Renal pelvis (tissue), 12 donors: ENCODE measurements at places on chromosomes 7 and 10. TPM values are rescaled to one million over a fixed set of nuclear protein-coding genes. Genes with fewer than 3 reads are reported as not detected.

DNA sequence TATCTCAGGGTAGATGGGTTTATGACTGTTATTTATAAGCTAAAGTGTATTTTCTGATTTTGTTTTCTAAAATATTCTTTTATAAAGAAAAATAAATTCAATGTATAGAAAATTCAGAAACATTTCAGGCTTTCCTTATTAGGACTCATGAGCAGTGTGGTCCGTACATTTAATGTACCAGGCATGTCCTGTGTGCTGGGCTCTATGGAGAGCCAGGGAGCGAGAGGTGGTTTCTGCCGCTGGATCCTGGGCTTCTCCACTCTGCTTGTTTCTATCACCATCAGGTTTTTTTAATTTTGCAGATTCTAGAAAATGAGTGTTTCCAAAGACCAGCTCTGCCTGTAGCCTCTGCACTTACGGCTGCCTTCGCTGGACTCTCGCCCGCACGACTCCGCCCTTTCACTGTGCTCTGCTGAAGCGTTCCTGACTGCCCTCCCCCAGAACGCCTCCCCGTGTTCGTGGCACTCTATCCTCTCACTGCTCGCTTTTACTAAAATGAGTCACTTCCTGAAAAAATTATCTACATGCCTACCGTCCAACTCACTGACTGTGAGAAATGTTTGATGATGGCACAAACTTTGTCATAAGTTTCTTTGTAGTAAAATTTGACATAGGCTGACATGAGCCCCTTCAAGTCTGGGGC is 188.5 kb downstream of the ZMYND11 start:
- DNase-seq, result no peak

Gene TMEM213
- polyA plus RNA-seq, result 45.9 TPM

DNA sequence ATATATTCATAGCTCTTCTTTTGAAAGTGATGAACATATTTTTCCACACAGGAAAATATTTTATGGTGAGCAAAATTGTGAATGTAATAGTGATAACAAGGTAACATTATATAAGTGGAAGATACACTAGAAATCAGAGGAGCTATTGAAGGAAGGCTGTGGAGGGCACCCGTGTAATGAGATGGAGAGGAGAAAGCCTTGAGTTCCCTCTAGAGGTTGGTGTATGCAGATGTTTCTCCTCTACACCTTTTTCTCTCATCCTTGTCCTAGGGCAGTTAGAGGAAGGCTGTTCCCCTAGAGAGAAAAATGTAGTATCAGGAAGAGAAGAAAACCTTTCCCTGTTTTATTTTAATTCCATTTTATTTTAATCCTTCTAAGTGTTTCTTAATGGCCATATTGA is 54.6 kb upstream of the NRG3 start:
- peak; percentile 17 for DNase-seq

Gene TMEM178B
- 0.34 TPM for polyA plus RNA-seq

DNA sequence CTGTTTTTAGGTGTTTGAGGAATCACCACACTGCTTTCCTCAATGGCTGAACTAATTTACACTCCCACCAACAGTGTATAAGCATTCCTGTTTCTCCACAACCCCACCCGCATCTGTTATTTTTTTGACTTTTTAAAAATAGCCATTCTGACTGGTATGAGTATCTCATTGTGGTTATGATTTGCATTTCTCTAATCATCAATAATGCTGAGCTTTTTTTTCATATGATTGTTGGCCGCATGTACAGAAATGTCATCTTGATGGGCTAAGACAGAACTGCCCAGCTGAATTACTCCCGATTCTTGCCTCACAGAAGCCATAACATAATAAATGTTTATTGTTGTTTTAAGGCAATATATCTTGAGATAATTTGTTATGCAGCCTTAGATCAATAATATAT is 93.1 kb upstream of the DKK1 start:
- no peak for DNase-seq

Gene GARIN1A
- 5.7 TPM for polyA plus RNA-seq

- DNase-seq, result peak; percentile 46
Observed at GRCh38 chr10:28853195-28853594, 175.9 kb downstream of the BAMBI start.

Gene COL26A1
- 28.5 TPM for polyA plus RNA-seq

- DNase-seq, result no peak
Observed at GRCh38 chr7:148397056-148397455, 193.5 kb upstream of the C7orf33 start.

Gene DCLRE1A
- 15.3 TPM for polyA plus RNA-seq

GRCh38 chr10:47222461-47222860 is 77.5 kb upstream of the GDF10 start:
- DNase-seq, result no peak

DNA sequence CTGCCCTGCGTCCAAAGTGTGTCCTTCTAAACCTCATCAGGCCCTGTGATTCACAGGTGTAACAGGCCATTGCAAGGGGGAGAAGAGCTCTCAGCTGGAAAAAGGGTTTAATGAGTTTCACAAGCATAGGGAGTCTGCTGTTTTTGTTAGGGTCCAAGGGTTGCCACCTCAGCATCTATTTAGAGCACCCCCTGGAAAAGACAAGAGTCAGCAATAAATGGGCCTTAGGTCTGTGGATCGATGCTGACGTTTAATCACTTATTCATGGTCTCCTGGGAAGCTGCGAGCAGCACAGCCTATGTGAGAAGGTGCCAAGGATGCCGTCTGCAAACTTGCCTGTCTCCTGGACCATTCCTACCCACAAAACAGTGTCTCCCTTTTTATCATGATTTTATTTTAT is 78.4 kb upstream of the BAIAP2L1 start:
- no peak for DNase-seq

Gene MUC3A
- 1.1 TPM for polyA plus RNA-seq

Gene DYDC1
- polyA plus RNA-seq, result 0.64 TPM

DNA sequence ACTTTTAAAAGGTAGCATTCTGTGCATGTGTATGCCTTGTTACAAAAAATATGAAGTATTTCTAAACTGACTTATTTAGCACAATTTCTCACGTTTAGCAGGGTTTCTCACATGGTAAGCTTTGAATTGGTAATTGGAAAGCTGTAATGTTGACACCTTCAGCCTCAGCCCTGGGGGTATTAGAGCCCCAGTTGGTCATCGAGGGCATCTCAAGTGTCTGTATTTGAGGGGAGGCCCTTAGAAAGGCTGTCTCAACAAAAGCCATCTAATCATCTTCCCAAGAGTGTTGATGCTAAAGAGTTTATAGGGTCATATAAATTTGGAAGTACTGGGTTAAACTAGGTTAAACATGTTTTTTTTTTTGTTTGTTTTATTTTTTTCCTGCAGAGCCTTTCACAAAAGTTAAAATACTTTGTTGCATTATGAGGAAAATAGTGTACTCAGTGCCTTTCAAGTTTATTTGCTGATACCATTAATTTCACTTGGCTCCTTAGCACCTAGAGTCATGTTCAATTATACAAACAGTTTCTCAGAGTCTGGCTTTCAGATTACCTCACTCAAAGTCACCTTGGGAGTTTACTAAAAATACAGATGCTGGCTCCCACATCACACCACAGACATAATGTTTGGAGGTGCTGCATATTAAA is 134.0 kb downstream of the CD36 start:
- no peak for DNase-seq

- no peak for DNase-seq
Observed at GRCh38 chr10:90412582-90412981, 445.3 kb downstream of the HTR7 start.

Gene UPK3BL2
- 34.1 TPM for polyA plus RNA-seq

DNA sequence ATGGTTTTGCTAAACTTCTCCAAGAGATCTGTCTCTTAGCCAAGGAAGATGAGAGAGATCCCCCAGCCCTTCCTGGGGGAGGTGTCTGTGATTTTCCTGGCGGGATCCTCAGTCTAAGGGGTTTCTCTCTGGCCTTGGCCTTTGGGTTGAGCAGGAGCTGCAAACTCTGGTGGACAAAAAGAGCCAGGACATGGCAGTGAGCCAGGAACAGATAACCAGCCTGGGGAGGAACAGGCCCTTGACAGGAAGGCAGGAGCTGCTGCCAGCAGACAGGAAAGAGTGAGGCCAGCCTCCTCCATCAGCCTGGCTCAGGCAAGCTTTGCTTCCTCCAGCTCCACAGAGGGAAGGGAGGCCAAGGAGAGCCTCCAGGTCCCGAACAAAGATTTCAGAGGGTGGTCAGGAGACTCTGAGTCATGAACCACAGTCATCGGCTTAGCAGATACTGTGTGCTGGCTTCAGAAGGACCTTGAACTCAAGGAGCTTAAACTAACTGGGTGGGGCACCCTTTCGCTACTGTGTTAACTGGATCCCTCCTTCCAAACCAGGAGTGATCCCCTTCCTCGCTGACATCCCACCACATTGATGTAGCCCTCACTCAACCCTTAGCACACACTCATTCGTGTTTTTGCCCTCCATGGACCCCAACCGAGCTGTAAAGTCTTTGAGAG is 34.7 kb downstream of the DDIT4 start:
- DNase-seq, result no peak

DNA sequence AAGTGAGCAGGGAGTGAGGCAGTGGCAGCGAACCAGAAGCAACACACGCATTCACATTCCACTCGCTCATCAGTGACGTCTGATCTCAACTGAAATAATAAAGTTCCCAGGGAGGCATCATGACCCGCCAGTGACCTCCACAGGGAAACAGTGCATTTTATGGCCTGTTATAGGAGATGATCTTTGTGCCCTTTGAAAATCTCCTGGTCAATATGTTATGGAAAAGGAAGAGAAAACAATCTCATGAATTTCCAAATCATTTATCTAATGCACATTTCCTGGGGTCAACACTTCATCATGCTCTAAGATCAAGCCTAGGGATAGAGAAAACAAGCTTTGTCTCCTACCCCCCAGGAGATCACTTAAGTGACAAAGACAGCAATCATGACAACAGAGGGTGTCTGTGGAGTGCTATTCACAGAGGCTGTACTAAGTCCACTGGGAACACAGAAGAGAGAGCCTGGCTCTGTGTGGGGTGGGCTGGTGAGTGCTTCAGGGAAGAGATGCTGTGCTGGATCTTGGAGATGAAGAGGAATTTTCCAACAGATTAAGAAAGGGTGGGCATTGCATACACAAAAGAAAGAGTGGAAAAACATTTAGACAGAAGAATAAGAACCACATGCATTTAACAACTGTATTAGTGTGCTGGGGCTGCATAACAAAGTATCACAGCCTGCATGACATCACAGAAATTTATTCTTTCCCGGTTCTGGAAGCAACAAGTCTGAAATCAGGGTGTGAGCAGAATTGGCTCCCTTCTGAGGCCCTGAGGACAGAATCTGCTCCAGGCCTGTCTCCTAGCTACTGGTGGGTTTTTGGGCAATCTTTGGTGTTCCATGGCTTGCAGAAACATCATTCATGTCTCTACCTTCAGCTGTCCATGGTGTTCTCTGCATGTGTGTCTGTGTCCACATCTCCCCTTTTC is 613.9 kb upstream of the IGFBP3 start:
- DNase-seq, result peak; percentile 71

Gene DNAJC1
- polyA plus RNA-seq, result 26.0 TPM

- peak; percentile 20 for DNase-seq
Observed at GRCh38 chr10:84844461-84844860, 516.1 kb downstream of the CCSER2 start.

- DNase-seq, result no peak
Observed at GRCh38 chr10:77496941-77497420, 140.6 kb downstream of the KCNMA1 start.

DNA sequence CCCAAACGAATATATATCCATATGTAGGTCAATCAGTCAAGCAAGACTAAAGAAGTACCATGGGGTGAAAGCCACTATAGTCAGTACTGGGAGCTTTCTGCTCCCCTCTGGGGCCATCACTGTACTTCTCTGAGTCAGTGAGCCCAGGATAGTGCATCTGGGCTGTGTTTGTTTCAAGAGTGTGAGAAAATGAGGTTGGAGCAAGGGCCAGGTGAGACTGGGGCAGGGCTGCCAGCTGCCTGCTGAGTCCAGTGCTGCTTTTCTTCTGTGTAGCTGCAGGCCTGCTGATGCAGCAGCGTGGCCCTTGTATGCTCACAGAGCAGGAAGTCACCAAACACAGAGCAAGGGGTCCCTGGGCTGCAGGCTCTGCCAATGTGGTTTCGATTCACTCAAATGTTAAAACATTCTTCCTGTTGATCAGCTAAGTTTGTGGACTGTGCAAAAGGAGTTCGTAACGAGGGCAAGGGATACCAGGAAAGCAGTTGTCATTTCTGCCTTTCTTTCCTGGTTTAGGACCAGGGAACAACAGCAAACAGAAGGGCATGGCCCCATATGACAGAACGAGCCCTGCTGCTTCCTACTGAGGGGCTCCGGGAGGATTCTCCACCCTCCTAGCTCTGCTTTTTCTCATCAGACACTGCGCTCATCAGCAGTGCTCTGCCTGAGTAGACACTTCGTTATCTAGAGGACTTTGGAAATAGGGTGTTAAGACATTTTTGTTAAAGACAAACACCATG is 65.4 kb upstream of the TNS3 start:
- DNase-seq, result no peak

Gene SSC4D
- polyA plus RNA-seq, result 5.2 TPM

Gene CLCN1
- polyA plus RNA-seq, result 0.09 TPM

DNA sequence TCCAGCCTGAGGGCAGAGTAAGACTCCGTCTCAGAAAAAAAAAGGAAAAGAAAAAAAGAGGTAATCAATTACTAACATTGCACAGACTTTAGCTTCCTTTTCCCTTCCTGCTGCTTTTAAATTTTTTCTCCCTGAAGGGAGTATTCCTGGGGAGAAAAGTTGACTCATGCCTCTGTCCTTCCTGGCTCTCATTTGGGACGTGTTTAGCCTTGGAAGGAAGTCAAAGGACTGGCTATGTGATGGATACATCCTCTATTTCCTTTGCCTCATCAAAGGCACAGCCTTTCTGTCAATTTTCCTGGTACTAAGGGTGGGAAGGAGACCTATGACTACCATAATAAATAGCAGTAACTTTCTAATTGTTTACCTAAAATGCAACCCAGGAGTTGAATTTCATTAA is 77.6 kb downstream of the ITGA8 start:
- no peak for DNase-seq

DNA sequence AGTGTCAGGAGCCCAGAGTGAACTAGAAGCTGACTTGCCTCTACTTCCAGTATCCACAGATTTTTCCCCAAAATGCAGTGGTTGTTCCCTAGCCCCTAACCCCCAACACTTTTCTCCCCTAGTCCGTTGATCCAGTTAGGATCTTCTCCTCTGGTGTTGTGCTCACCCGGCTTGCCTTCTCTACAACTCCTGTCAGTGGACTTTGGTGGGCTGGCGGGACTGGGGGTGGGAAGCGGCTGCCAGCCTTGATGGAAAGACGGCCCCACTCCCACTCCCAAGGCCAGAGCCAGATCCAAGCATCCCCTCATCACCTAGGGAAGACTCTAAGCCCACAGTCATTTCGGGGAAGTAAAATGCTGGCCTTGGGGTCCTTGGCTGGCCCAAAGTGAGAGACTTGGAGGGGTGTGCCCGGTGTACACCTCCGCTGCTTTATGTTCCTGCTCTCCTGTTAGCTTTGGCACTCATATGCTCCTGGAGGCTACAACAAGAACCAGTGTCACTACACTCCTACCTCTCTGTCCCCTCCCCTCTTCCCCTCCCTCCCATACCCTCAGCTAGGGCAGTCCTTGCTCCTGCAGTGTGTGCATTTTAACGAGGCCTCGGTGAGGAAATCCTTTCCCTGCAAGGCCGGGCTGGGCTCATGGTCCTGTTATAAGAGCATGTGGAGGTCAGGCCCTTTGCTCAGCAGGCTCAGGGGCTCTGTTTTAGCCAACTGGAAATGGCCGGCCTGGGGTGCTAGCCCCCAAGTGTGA is 930 bp upstream of the HOXA10 start:
- DNase-seq, result peak; percentile 79
